ENCODE measurements at places on chromosomes 11 and 22.

- no peak for DNase-seq
These were observed 73.4 kb downstream of the PPP6R3 start for GRCh38 chr11:68533945-68534344.

- no peak for DNase-seq
These were observed 330.3 kb upstream of the PITPNB start for GRCh38 chr22:28249402-28249801.

- DNase-seq = no peak
These were observed 628.2 kb downstream of the FAM181B start for GRCh38 chr11:82105331-82105998.

GRCh38 chr22:44209343-44209742 lies 28.6 kb downstream of the PARVG start:
- DNase-seq = no peak

DNA sequence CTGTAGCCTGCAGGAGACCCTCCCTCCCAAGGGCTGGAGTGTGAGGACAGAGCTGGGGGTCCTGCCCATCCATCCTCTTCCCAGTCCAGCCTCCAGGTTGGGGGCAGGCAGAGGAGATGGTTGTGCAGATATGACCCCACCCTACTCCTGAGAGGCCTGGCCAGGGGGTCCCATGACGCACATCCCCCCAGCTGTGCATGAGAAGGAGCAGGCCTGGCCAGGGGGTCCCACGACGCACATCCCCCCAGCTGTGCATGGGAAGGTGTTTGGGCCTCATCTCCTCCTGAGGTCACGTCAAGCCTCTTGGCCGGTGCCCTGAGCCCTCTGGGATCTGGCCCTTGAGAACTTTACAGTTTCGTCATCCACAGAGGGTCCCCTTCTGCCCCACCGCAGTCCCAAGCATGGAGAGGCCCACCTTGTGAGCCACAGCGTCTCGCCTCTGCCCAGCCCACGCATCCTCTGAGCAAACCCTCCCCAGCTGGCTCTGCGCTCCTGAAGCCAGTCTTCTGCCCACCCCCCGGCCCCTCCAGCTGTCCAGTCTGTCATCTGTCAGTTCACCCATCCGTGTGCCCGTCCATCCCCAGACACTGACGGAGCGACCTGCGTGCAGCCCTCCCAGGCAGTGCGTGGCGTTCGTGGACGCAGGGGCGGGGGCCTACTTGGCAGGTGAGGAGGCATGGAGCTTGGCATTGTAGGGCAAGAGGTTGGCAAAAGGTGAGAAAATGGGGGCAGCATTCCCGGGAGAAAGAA lies 2.3 kb downstream of the ANO9 start:
- no peak for DNase-seq

DNA sequence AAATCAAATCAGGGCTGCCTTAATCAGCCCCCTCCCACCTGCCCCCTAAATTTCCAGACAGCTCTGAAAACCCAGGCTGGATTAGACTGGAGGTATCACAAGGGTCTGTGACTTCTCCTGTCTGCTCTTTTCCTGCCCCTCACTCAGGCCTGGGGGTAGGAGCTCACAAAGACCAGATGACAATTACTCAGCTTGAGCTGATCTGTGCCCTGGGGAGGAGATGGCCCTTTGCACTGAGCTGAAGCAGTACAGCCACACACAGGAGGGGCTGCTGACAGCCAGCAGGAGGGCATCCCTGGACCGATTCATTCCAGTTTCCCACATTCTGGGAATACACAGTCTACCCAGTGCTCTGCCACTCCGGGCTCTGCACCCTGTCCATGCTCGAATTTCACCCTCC lies 4.2 kb downstream of the ABCC8 start:
- DNase-seq = no peak

DNA sequence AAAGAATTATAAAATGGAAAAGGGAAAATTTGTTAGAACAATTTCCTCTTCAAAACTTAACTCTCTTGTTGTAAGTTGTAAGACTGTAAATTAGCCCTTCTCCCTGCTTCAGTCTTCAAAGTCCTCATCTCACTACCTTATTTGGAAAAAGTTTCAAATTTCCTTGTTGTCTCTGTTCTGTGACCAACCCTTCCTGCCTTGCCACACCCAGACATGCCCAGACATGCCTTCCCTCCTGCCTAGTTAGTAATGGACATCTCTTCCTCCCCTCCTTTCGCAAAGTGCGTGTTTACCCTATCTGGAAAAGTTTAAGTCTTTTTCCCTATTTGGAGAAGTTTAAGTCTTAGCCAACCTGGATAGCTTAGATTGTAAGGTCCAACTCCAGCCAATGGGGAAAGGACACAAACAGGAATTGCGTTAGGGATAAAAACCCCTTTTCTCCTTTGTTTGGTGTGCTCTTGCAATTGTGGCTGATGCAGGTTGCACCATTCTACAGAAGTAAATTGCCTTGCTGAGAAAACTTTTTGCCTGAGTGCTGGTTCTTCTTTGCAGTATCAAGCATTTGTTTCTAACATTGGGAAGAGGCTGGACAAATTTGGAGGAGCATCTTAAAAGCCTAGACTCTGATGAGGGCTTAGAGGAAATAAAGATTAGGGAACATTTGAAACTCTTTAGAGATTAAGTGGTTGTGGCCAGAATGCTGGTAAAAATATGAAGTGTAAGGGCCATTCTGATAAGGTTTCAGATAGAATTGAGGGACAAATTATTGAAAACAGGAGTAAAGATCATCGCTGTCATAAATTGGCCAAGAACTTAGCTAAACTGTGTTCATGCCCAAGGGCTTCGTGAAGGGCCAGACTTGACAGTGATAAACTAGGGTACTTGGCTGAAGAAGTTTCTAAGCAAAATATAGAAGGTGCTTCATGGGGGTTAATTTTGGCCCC lies 15.4 kb downstream of the OR52K2 start:
- no peak for DNase-seq

GRCh38 chr22:40425082-40425481 lies 54.7 kb downstream of the SGSM3 start:
- DNase-seq = no peak

- DNase-seq = no peak
These were observed 65.8 kb upstream of the NECTIN1 start for GRCh38 chr11:119794756-119795155.

DNA sequence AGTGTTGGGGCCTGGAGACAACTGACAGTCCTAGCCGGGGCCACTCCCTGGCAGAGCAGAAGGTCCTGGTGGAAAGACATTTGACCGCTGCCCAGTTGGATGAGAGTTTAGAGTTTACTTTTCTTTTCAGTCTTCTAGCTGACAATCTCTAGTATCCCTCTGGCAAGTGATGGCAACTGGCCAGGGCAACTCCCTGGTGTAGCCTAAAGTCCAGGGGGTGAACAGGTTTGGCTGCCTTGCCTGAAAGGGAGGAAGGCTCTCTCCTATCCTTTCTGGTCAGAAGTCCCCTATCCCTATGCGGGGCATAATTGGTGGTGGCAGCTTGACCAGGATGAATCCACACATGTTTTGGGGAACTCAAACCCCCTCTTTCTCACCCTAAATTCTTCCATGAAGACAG lies 16.8 kb upstream of the MSANTD2 start:
- DNase-seq = no peak

- no peak for DNase-seq
These were observed 57.5 kb downstream of the PTPRJ start for GRCh38 chr11:48037709-48038468.

GRCh38 chr11:20056109-20056949 lies 103.9 kb downstream of the DBX1 start:
- no peak for DNase-seq

DNA sequence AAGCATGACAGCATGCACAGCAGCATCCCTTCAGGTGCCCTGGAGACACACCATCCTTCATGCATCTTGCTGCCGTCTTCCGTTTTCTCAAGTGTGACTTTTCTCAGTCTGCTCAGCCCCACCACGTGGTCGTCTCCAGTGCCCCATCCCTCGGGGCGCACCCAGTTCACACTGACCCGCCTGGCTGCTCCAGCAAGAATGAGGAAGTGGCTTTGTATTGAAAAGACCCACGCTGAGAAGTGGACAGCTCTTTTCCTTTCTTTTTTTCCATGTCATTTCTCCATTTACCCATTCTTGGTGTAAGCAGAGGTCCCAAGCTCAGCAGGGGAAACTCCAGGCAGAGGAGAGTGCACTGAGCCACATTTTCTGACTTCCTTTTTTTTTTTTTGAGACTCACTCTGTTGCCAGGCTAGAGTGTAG lies 14.5 kb downstream of the SERPINH1 start:
- DNase-seq = no peak
